ENCODE measurements at places on chromosomes 3 and 15. TPM values are rescaled to one million over a fixed set of nuclear protein-coding genes. Genes with fewer than 3 reads are reported as not detected.

The COLQ gene
- total RNA-seq, result 1.7 TPM

DNA sequence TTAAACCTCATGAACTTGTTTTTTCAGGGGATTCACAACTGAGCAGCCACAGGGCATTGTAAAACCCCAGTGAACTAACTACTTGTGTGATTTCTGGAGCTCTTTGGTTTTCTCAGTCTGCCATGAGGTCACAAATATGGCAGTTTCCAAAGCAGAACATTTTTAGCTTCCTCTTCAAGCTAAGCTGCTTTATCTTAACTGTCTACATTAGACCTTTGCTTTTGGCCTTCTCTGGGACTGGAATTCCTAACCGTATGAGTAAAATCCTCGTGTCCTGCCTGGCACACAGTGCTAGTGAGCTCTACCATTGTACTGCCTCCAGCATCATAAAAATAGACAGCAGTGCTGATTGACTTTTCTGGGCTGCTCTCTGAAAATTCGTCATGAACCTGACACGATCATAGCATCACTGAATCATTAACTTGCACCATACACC is 22.1 kb downstream of the CDIN1 start:
- no peak for DNase-seq

DNA sequence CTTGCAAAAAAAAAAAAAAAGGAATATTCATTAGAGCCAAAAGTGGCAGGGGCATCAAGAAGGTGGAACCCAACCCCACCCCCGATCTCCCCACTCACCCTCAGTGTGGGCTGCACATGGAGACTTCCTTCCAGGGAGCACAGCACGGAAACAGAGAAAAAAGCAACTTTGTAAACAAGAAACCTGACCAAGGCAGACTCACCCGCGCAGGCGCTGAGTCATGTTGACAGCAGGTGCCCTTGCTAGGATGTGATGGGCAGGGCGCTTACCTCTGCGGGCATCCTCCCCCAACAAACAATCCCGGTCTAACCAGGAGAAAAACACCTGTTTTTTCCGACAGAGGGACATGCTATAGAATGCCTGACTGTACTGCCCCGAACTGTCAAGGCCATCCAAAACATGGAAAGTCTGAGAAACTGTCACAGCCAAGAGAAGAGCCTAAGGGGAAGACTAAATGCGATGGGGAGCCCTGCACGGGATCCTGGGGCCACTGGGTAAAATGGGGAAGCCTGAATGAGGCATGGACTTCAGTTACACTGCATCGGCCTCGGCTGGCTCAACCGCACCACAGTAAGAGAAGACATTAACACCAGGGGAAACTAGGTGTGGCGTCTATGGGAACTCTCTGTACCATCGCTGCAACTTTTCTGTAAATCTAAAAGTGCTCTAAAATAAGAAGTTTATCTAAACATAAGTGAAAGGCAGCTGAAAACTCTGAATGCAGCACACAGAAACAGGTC is 66.7 kb upstream of the GATA2 start:
- DNase-seq, result peak; percentile 74

The CCR9 gene
- total RNA-seq, result not detected

GRCh38 chr3:131141770-131142169 is 115.1 kb downstream of the NEK11 start:
- DNase-seq, result no peak

DNA sequence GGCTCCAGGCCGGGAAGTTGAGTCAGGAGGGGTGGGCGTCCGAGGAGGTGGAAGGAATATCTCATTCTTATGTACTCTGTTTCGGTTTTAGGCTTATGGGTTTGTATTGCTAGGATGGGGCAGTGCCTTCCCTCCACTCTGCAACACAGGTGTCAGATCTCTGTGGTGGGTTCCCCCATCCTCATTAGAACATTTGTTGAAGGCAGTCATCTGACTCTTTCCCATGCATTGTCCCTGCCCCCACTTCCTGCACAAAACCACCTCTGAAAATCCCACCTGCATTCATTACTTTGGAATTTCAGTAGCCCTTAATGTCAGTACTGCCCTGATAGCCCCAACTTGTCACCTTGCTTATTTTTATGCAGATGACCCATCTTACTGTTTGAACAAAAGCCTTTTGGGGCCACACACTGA is 29.5 kb downstream of the GYG1 start:
- DNase-seq, result peak; percentile 31

The GOLGA8T gene
- not detected for total RNA-seq

GRCh38 chr3:160040181-160040580 is 51.5 kb downstream of the IL12A start:
- no peak for DNase-seq

DNA sequence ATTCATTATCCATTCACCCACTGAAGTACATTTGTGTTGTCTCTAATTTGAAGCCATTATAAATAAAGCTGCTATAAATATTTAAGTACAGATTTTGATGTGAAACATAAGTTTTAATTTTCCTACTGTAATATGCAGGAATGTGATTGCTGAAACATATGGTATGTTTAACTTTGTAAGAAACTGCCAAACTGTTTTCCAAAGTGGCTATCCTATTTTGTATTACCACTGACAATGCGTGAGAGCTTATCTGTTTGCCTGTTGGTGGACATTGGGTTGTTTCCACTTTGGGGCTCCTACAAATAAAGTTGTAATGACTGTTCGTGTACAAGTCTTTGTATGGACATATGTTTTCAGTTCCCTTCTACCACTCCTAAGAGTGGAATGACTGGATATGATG is 2.5 kb downstream of the WDR93 start:
- no peak for DNase-seq

The TEX55 gene
- total RNA-seq, result not detected

DNA sequence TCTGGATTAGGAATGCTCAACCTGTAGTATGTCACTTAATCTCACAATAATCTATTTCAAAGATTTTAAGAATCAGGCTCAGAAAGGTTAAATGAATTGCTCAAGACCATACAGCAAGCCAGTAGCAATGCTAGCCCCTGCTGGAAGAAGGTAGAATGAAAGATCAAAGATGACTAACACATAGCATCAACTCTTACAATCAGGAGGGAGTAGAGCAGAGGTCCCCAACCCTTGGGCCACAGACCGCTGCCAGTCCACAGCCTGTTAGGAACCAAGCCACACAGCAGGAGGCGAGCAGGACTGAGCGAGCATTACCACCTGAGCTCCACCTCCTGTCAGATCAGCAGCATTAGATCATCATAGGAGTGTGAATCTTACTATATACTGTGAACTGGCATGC is 15.5 kb upstream of the GATM start:
- DNase-seq, result no peak
